Bronchial epithelial cell (primary cell): ENCODE measurements at places on chromosomes 1 and 21.

DNA sequence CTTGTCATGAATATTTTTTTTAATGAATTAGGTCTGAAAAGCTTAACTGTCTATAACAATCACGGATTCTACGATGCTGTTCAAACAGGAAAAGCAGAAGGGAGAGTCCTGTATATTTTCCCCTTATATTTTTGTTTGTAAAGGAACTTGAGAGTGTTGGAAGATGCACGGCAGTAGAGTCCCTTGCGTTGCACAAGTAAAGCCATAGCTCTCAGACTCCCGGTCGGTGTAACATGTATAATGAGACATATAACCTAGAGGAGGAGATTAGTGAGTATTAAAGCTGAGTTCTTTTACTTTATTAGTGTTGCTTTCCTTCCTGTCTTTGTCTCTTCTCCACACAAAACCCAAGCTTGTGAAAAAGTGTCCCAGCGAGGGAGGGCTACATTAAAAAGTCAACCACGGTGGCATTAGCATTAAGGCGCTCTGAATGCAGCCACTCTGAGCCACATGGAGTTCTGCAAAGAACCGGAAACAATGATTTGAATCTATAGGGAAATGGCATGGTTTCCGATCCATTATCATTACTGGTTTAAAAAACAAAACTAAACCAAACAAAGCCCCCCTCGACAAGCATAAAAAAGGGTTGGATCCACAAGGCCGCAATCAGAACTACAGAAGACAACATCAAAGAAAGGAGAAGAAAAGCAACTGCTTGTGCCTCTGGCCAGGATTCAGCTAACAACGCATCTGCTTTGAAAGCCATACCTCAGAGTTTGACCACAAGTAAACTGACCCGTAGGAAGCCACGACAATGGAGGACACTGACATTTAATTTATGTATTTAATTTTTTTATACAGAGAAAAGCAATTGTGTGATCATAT lies 356.8 kb downstream of the LMO4 start:
- DNase-seq = no peak

DNA sequence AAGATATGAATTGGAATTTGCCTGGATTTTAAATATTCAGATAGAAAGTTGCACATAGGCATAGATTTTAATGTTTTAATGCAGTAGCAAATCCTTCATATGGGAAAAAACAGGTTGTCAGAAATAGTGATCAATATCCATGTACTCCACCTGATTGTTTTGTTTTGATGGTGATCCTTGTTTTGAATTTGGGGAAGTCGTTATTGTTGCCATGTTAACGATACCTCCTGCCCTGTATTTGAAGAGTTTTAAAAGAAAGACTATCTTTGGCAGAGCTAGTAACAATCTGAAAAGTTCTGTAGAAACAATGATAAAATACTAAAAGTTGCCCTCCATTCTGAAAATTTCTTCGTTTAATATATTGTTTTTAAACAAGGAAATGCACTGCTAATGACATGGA lies 1.1 kb downstream of the CEP350 start:
- no peak for DNase-seq

DNA sequence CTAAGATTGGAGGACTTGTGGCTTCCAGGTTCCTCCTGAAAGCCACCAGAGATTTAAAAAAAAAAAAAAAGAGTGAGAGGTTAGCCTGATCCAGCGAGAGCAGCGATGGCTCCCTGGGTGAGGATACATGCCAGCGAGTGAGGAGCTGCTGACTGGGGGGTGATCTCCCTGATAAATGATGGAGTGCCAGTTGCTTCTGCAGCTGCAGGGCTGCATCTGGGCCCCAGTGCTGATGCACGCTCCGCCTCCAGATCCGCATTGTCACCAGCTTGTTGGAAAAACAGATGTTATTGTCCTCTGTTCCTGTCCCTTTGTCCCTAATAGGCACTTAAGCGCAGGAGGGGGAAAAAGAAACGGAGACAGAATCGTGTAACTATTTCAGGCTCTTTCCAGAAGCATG lies 28.6 kb downstream of the UBIAD1 start:
- DNase-seq = no peak

- no peak for DNase-seq
Measured at GRCh38 chr1:18955131-18955440, 1.4 kb downstream of the IFFO2 start.

DNA sequence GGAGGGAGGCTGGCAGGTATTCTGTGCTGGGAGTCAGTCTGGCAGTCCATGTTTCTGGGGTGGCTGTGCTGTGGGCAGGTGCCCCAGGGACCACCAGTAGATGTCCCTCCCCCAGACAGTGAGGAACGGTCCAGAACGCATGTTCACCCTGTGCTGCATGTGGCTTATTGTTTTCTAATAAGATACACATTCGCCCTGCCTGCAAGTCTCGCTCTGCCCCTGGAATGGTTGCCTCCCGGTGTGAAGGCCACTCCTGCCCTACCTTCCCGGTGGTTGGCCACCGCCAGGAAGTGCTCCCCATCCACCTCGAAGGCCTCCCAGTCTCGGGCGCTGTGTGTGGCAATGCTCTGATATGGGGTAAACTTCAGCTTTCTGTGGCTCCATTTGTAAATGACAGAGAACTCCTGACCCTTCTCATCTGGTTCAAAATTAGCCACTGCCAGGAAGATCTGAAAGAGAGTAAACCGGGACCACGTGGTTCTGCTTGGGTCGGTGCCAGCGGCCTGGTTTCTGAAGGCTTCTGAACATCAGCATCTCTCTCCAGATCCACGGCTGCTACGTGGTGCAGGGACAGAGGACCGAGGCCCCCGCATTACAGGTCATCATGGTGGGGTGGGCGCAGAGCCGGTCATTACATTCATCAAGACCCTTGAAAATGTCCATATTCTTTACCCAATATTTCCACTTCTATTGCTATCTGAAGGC lies 14.5 kb downstream of the KRTAP10-1 start:
- DNase-seq = no peak

DNA sequence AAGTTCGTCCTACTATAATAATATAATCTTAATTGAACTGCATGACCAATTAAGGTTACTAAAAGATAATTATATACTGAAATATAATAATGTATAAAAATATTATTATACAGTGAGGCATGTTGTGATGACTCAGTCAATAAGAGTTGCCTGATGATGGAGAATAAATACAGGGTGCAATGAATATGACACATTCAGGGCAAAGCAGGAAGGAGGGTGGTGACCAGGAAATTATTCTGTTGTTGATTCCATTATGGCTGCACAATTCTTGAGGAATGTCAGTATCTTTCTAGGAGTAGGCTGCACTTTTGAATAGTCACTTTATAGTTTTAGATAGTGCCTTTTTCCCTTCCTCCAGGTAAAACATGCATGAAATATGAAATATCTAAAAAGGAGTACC lies 46.4 kb upstream of the RGS21 start:
- peak; percentile 57 for DNase-seq

DNA sequence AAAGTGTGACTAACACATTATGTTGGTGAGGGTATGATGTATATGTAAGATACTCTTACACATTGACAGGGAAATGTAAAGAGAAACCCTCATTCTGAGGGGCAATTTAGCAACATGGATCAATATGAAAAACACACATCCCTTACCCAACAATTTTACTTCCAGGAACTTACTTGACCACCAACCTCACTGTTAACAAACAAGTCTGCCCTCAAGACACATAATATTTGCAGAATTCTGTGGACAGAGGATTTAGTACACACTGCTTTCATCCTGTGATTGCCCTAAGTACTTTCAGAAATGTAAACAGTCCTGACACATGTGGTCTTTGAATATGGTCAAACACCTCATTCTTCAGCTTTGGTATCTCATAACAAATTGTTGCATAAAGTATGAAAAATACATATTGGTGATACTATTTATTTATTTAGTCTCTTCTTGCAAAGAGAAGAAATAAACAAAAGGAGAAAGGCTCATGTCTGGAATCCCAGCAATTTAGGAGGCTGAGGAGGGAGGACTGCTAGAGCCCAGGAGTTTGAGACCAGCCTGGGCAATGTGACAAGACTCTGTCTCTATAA lies 6.9 kb downstream of the USP48 start:
- peak; percentile 7 for DNase-seq

DNA sequence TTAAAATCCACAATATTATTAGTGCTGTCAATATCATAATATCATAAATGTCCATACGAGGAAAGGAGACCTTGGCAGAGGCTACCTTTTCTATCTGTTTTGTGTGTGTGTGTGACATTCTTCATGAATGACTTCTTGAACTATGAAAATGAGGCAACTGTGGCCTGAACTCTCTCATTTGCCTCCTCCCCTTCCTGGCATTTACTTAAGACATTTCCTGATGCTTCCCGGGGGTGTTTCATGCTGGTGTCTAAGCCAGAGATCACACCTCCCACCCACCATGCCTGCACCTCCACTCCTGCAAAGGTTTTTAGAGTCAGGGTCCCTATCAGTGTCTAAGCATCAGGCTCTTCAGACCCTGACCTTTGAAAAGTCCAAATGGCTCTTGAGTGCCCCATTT lies 420.9 kb downstream of the KIF26B start:
- DNase-seq = peak; percentile 4

- no peak for DNase-seq
Measured at GRCh38 chr1:174519844-174520243, 72.1 kb downstream of the GPR52 start.

DNA sequence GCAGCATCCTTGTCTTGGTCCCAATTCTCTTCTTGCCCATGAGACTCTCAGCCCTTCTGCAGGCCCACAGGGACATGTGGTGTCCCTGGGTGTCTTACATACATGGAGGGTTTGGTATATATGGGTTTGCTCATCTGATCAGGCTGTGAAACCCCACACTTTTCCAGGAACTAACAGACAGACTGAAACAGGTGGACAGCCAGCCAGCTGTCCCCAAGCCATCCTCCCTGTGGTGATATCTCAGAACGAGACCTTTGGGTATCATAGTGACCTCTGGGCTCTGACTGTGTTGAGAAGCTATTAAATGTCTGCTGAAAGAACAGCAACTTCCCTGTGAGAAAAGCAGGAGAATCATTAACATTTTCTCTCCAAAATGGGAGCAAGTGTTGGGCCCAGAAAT lies 115.5 kb upstream of the PAXBP1 start:
- no peak for DNase-seq

DNA sequence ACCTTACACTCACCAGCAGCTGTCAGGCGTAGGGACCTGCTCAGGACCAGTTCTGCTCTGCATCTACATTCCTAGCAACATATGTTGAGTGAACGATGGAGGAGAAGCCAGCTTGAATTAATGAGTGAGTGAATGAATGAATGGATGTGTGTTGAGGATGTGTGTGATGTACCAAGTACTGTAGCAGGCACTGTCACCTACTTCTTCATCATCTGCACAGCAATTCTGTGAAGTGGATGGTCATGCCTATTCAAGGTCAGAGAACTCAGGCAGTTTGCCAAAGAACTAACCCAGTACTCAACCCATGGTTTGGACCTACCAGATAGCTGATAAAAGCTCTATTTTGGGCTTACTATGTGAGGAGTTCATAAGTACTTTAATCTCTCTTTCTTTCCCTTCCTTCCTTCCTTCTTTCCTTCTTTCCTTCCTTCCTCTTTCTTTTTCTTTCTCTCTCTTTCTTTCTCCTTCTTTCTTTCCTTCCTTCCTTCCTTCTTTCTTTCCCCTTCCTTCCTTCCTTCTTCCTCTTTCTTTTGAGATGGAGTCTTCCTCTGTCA lies 56.9 kb downstream of the ATP1A1 start:
- no peak for DNase-seq

DNA sequence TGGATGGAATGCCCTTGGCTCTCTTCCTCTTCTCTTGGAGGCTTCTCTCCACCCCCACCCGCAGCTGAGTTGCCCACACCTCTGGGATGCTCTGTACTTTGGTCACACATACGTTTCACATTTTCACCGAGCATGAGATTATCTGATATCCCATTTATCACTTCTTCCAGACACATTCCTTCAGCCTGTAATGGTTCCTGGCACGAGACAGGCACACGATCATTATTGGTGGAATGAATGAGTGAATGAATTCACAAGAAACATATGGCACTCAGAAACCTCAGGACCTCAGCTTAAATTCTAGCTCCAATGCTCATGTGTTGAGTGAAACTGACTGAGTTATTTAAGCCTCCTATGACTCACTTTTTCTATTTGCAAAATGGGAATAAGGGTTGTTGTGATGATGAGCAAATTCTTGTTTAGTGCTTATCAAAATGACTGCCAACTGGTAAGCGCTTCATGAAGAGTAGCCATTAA lies 242.7 kb upstream of the JUN start:
- peak; percentile 71 for DNase-seq

GRCh38 chr1:160837558-160838205 lies 25.0 kb downstream of the CD244 start:
- peak; percentile 29 for DNase-seq

DNA sequence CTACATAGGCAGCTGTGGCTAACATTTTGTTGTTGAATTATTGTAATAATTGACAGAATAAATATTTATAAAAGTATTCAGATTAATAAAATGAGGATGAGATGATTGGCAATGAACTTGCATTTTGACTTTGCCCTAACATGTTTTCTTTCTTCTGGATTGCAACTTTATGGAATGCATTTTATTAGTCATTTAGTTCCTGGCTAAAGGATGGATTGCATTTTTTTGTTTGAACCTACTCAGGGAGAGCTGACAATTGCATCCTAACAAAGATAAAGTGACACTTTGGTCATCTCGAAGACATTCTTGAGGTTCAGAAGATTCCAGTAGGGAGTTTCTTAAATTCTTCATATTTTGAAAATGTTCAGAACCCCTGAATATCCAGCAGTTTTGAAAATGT lies 37.5 kb downstream of the PGM1 start:
- peak; percentile 82 for DNase-seq

DNA sequence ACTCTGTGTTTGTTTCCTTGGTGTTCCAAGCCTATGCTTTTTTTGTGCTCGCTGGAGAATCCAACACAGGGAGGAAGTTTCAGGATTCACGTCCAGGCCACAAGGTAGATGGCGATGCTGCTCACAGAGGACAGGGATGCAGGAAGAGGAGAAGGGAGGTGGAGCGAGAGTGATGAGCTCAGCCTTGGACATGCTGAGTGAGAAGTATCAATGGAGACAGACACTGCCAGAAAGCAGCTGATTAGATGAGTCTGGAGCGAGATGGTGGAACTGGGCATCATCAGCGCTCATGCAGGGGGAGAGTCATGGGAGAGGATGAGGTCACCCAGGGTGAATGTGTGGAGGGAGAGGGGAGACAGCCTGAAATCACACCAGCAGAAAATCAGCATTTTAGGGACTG lies 110.0 kb downstream of the GLUL start:
- no peak for DNase-seq

GRCh38 chr1:39006287-39006686 lies 15.2 kb downstream of the AKIRIN1 start:
- DNase-seq = no peak
